ENCODE measurements at places on chromosomes 5 and 9. TPM values are rescaled to one million over a fixed set of nuclear protein-coding genes. Genes with fewer than 3 reads are reported as not detected.
A peak's percentile ranks its signal among the peaks of the same experiment; 100 is the strongest.

DNA sequence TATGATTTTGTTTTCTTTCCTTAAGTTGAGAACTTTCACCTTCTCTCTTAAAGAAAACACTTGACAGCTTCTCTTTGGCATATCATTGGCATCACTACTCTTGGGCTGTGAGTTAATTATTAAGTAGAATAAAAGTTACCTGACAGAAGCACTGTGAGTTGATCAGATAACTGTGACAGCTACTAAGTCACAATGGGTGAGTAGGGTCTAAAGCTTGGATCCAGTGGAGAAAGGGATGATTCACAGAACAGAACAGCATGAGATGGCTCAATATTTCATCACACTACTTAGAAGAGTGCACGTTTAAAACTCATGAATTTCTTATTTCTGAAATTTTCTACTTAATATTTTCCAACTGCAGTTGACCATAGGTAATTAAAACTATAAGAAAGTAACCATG is 268.5 kb upstream of the NMUR2 start:
- DNase-seq = no peak

- DNase-seq = no peak
These were observed 3.5 kb upstream of the PRDM12 start for GRCh38 chr9:130660683-130661450.

DNA sequence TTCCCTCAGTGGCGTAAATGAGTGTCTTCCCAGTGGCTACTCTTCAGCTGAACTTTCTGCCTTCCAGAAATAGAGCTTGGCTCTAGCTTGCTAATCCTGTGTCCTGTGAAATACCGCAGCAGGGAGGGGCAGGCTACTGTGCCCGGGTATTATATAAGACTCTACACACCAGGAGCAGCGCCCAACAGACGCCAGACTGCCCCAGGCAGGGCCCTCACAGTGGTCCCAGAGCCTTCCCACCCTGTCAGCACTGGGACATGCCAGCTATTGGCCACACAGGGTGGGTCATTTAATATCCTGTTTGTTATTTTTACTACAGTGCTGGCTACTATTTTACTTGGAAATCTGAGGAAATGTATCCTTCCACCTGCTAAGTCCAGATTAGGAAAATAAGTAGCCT is 121.0 kb downstream of the FEM1C start:
- DNase-seq = peak; percentile 64

Gene OR1Q1
- total RNA-seq = 0.81 TPM

DNA sequence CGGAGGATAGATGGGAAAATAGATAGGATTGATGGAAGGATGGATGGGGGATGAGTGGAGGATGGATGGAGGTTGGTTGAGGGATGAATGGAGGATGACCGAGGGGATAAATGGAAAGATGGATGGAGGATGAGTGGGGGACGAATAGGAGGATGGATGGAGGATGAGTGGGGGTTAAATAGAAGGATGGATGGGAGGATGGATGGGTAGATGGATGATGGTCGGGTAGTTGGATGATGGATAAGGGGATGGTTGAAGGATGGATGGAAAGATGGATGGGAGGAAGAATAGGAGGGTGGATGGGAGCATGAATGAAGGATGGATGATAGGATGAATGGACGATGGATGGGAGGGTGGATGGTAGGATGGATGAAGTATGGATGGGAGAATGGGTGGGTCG is 219.3 kb upstream of the IER5L start:
- DNase-seq = no peak

DNA sequence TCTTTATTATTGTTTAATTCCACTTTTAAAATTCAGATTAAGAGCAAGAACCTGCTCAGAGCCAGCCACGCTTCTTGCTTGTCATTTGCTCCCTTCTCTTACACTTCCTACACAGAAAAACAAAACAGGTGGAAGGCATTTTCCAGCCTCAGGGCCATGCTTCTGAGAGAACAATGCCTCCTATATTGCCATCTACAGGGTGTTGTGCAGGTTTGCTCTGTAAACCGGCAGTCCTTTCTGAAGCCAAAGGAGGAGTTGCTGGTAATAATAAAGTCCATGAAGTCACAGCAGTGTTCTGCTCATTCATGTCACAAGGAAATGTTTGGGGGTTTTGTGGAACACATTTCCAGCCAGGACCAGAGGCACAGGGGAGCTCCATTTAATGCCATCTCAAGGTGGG is 16.1 kb upstream of the PRLR start:
- DNase-seq = no peak

- peak; percentile 78 for DNase-seq
These were observed 16.8 kb downstream of the NR3C1 start for GRCh38 chr5:143386725-143387124.

Gene FBN2
- 45.1 TPM for total RNA-seq

DNA sequence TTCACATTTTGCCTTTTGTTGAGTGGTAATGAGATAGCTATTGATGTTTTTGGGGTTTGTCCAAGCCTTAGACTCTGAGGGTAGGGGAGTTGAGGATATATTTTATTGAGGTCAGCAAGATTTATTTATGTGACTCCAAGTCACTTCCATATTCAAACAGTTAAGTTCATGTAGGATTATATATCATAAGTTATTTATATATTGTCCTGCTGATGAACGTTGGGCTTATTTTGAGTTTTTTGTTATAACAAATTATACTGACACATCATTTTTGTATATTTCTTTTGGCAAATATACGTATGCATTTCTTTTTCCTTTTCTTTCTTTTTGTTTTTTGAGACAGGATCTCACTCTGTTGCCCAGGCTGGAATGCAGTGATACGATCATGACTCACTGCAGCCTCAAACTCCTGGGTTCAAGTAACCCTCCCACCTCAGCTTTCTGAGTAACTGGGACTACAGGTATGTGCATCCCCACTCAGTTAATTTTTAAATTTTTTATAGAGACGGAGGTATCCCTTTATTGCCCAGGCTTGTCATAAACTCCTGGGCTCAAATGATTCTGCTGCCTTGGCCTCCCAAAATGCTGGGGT is 23.5 kb upstream of the IL12B start:
- peak; percentile 39 for DNase-seq

Gene PCDHGB2
- total RNA-seq = 5.7 TPM

Gene MTX3
- 23.4 TPM for total RNA-seq

- DNase-seq = no peak
These were observed 180.2 kb downstream of the ADCY2 start for GRCh38 chr5:7576023-7576715.

DNA sequence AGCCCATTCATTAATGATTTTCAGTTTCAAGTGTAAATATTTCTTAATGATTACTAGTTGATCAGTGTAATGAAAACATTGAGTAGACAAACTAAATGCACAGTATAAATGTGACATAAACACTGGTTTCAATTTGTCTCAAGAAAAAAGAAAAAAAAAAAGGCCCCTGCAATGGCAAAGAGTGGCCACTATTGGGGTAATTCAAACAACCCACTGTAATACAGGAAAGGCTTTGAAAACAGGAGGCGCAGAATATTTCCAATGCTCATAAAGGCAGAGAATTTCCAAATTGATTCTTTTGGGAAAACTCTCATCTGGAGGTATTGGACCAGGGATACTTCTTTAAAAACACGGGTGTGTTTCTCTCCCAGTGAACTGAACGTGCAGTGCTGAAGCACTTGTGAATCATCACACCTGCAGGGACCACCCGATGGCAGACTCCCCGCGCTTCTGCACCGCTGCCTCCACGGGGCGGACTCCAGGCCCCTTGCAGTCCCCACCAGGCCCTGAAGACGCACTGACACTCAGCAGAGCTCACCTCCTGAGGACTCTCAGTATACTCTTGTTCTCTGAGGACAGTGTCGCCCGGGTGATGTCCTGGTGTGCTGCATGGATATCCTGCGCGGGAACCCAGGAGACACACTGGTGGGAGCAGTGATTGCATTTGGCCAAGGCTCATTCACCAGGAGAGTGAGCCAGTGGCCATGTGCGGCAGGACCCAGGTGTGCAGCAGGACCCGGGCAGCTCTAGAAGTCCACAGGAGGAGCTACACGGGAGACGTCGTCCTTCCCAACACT is 227.6 kb upstream of the IRX4 start:
- DNase-seq = no peak

Gene MUSK
- not detected for total RNA-seq

GRCh38 chr9:109779711-109780452 is at the start of gene PALM2AKAP2:
PALM2AKAP2 (plus strand) TSS chr9:109780198; CDS start chr9:109780489, 291 bp downstream.
- DNase-seq = peak; percentile 46

DNA sequence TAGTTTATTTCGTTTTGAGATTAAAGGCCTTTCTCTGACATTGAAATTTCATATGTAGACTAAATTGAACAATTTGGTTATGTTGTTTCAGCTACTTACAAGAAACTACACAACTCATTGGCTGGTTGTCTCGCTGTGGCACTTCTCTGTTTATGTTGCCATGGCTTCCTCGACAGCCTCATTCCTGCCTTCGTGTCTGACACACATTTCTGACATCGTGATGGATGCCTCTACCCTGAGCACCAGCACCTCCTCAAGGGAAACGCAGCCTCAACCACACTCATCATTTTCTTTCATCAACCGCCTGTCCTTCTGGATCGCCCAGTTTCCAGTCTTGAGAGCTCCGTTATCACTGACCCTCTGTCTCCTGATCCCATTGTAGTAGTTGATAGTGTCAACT is 562.8 kb downstream of the PDE4D start:
- DNase-seq = no peak

DNA sequence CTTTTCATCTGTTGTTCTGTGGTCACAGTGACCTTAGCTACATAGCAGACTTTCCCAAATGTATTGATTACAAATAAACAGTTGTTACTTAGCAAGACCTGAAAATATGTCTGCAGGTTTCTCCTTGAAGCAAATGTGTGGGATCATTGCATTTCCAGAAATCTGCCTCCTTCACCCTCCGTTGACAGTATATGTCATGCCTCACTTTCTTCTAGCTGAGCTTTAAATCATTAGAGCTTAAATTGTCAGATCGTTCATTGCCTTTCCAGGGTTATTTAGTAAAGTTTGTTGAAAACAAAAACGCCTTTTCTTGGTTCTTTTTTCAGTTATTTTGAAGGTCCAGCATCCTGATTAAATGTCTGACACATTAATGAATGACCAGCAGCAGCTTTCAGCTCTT is 2.3 kb upstream of the MAML1 start:
- DNase-seq = no peak

- DNase-seq = no peak
These were observed 51.1 kb downstream of the ABHD17B start for GRCh38 chr9:71859939-71860338.

Gene CPLANE1
- total RNA-seq = 37.4 TPM

GRCh38 chr9:6195714-6196360 is 19.8 kb upstream of the IL33 start:
- DNase-seq = no peak

GRCh38 chr5:79955941-79956670 is 35.0 kb downstream of the MTX3 start:
- DNase-seq = peak; percentile 44

DNA sequence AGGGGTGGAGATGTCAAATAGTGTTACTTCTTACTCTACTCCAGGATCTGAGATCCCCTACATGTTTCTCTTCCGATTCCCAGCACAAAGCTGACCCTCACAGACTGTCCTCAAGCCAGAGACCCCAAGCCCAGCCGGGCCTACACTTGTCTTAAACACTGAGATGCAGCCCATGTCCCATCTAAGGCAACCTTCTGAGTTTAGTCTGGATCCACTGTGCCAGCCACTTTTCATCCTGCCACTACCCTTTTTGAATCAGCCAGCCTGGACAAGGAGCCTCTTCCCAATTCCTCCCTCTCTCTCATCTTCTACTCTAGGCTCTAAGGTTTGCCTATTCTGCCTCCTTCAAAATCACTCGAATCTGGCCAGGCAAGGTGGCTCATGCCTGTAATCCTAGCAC is 6.2 kb upstream of the MYORG start:
- no peak for DNase-seq

Gene RNF180
- total RNA-seq = 3.4 TPM

DNA sequence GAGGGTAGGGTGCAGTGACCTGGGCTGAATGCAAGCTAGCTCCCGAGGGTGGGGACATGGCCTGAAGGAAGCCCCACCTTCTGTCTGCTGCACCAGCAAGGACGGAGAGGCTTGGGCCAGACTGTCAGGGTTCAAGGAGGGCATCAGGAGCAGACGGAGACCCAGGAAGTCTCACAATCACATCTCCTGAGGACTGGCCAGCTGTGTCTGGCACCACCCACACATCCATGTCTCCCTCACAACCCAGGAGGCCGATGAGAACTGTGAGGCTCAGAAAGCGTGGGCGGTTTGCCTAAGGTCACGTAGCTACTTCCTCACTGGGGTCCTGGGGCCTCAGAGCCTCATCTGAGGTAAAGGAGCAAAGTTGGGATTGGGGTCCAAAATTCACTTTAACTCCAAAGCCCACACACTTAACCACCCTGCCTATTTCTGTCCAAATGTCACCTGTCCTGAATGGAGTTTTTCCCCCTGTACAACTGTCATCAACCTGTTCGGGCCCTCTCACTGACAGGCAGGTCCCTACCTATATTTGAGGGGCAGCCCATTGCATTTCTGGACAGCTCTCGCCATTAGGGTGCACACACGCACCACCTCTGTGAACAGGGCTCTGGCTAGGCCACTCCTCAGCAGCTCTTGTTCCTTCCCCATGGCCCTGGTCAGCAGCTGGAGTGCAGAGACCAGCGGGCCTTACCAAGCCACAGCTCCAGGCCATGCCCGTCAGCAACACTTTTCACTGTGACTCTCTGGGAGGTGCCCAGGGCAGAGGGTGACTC is 3.4 kb downstream of the IL13 start:
- DNase-seq = peak; percentile 20

Gene NPDC1
- 23.8 TPM for total RNA-seq

- no peak for DNase-seq
These were observed 124.7 kb upstream of the CPEB4 start for GRCh38 chr5:173763410-173763809.

Gene PDLIM4
- total RNA-seq = 37.3 TPM

- DNase-seq = no peak
These were observed 1875.9 kb upstream of the CDH9 start for GRCh38 chr5:28914297-28914696.

Gene TRPM3
- 8.8 TPM for total RNA-seq

DNA sequence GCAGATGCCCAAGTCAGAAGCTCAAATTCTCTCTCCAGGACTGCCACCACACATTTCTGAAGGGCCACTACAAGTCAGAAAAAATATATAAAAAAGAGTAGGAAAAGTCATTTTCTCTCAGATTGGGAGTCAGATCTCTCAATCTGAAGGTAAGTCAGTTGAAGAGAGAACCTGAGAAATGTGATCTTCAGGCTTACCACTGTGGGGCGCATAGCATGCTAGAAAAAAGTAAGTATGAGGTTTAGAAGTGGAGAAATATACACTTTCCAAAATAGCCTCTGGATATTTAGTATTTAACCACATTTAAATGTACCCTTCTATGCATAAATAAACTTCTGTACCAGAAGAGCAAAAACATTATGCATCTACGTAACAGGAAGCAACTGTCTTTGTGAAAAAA is 800.7 kb upstream of the CTNND2 start:
- no peak for DNase-seq

GRCh38 chr9:70493029-70493428 is 78.6 kb upstream of the KLF9 start:
- no peak for DNase-seq

Gene RNF183
- not detected for total RNA-seq

Gene CANX
- 645 TPM for total RNA-seq

Data from fibroblast of the aortic adventitia (primary cell).